SJSA1 (cell line): ENCODE measurements at places on chromosomes 2 and 18. TPM values are rescaled to one million over a fixed set of nuclear protein-coding genes. Genes with fewer than 3 reads are reported as not detected.

- DNase-seq = no peak
- no peak overlapping the region for H3K27ac ChIP-seq
- H3K4me1 ChIP-seq = no peaks in the 10 kb centered on the region
- H3K36me3 ChIP-seq = no peaks in the 10 kb centered on the region
- no peaks in the 10 kb centered on the region for H3K27me3 ChIP-seq
- H3K4me3 ChIP-seq = no peak overlapping the region
Measured at GRCh38 chr2:168314236-168314635, 66.8 kb upstream of the STK39 start.

DNA sequence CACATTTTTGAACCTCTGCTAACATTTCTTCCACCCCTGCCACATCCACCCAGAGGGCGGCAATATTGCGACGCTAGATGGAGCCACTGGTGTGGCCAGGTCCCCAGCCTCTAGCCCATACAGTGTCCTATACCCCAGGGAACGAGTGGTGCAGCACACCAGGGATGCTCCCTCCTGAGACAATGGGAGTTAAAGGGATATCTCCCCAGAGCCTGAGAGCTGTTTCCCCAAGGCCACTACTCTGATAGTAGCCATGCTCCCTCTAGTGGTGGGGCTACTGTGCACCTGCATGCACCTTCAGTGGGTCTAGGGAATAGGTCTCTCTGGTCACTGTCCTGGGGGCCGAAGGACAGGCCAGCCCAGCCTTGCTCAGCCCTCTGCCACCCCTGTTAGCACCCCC lies 336.4 kb upstream of the FSHR start:
- DNase-seq = peak; percentile 39
- H3K27ac ChIP-seq = no peak overlapping the region
- no peaks in the 10 kb centered on the region for H3K27me3 ChIP-seq
- no peaks in the 10 kb centered on the region for H3K36me3 ChIP-seq
- H3K4me1 ChIP-seq = no peaks in the 10 kb centered on the region

GRCh38 chr18:34611904-34612303 lies 98.2 kb upstream of the DTNA start:
- H3K27me3 ChIP-seq = no peaks in the 10 kb centered on the region
- DNase-seq = no peak
- H3K4me3 ChIP-seq = no peak overlapping the region
- H3K4me1 ChIP-seq = no peaks in the 10 kb centered on the region
- no peak overlapping the region for H3K27ac ChIP-seq
- no peaks in the 10 kb centered on the region for H3K36me3 ChIP-seq

DNA sequence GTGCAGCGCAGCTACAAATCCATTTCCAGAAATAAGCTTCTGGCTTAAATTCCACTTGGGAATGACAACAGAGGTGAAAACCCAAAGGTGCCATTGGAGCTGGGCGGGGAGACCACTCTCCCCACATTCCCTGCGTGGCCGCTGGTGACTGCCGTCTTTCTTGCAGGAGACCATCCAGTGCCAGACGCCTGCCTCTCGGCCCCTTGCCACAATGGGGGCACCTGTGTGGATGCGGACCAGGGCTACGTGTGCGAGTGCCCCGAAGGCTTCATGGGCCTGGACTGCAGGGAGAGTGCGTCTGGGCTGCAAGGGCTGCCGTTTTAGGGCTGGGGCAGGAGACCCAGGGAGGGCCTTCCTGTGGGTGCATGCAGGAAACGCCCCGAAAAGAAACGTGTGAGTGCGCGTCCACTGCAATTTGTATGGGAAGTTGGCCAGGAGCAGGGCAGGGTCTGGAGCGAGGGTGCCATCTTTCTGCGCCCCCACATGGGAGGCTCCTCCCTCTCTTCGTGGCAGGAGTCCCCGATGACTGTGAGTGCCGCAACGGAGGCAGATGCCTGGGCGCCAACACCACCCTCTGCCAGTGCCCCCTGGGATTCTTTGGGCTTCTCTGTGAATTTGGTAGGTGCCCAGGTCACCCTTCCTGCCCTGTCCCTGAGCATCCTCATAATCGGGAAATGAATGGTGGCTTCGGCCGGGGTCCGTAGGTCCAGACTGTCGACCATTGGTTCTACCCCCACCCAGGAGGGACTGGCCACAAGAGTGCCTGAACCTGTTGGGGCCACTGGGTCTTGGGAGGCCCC lies 49.9 kb downstream of the SNED1 start:
- peaks cover 79% of the 10 kb centered on the region for H3K36me3 ChIP-seq
- peak overlapping the region; percentile 61 for H3K27ac ChIP-seq
- peaks cover 23% of the 10 kb centered on the region for H3K4me1 ChIP-seq
- peak; percentile 28 for DNase-seq

GRCh38 chr18:8081267-8081666 lies 514.2 kb downstream of the PTPRM start:
- no peak for DNase-seq

- DNase-seq = no peak
- no peak overlapping the region for H3K4me3 ChIP-seq
- H3K27me3 ChIP-seq = no peaks in the 10 kb centered on the region
- no peak overlapping the region for H3K27ac ChIP-seq
Measured at GRCh38 chr2:48461721-48462120, 68.2 kb upstream of the STON1 start.

Gene IL37
- not detected in 2 replicates for total RNA-seq

Gene ELAC1
- 6.1 and 8.2 TPM in 2 replicates for total RNA-seq

Gene ALK
- total RNA-seq = not detected in 2 replicates

Gene FABP1
- not detected in 2 replicates for total RNA-seq

Gene KCNG2
- total RNA-seq = not detected in 2 replicates
